ENCODE measurements at places on chromosomes 2 and 18.

GRCh38 chr2:209840434-209840833, 68.8 kb downstream of the UNC80 start:
- no peak for DNase-seq

- peak; percentile 28 for DNase-seq
These were observed 21.0 kb upstream of the PAX3 start for GRCh38 chr2:222319586-222320435.

- DNase-seq: no peak
These were observed 419.9 kb upstream of the HS6ST1 start for GRCh38 chr2:128738446-128739110.

- DNase-seq: no peak
These were observed 1089.5 kb downstream of the TDRD15 start for GRCh38 chr2:22213237-22213636.

DNA sequence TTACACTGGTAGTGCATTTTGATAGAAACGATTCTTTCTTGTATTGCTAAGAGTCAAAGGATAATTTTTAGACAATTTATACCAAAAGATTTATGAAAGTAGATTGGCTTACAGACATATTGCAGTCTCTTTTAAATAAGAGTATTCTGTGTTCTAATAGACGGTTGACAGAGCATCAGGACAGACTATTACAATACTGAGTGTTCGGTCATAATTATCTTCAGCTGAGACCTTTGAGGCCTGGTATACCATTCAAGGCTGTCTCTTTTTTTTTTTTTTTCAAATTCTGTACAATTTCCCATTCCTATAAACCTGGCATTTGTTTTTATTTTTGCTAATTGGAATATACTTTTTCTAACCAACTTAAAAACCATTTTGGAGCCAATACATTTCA, 140.6 kb upstream of the NOSTRIN start:
- DNase-seq: no peak
